ENCODE measurements at places on chromosomes 3 and 15. TPM values are rescaled to one million over a fixed set of nuclear protein-coding genes. Genes with fewer than 3 reads are reported as not detected.
A peak's percentile ranks its signal among the peaks of the same experiment; 100 is the strongest.

The SSUH2 gene
- 3.9 TPM for polyA plus RNA-seq

The SH2D7 gene
- 0.63 TPM for polyA plus RNA-seq

The NLGN1 gene
- polyA plus RNA-seq: 3.8 TPM

The FETUB gene
- not detected for polyA plus RNA-seq

The GRAMD1C gene
- polyA plus RNA-seq: 34.7 TPM

The SOX14 gene
- polyA plus RNA-seq: not detected

The STAB1 gene
- polyA plus RNA-seq: 31.3 TPM

The RETNLB gene
- polyA plus RNA-seq: not detected

The PARP15 gene
- 0.21 TPM for polyA plus RNA-seq

The ZPLD1 gene
- 0.45 TPM for polyA plus RNA-seq

The ATP13A5 gene
- 0.20 TPM for polyA plus RNA-seq

GRCh38 chr15:74977599-74977998, 17.8 kb upstream of the SCAMP5 start:
- no peak for DNase-seq

- peak; percentile 29 for DNase-seq
These were observed 25.6 kb upstream of the ARL8B start for GRCh38 chr3:5096336-5097008.

- no peak for DNase-seq
These were observed 5.4 kb downstream of the NFKBIZ start for GRCh38 chr3:101854608-101855304.

- DNase-seq: no peak
These were observed 27.2 kb downstream of the PLSCR4 start for GRCh38 chr3:146223401-146224373.

GRCh38 chr3:189586941-189587663, 44.1 kb upstream of the TP63 start:
- DNase-seq: no peak

DNA sequence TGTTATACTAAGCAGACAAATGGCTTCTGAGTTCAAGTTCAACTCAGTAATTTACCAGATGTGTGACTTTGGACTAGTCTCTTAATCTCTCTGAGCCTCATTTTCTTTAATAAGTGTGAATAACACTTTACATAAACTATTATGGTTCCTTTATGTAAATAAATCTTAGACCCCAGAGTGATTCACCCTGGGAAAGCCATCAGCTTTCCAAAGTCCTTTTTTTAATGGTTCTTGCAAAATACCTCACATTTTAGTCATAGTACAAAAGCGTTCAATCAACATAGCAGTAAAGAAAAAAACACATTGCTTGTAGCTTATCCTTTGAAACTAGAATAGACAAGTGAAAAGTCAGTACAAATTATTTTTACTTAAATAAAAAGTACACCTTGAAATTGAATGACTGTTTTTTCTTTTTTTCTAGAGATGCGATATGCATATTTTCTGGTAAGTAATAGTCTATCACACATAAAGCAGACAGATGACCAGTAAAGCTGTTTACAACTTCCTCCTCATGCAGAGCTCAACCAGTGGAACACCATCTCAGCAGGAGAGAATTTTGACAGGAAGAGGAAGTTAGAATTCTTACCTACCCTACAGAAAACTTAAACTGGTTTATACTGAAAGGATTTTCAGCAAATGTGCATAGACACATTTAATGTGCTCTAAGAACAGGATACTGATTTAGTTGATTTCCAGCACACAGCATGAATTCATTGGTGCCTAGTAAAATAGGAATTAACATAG, 123.0 kb upstream of the AGBL1 start:
- DNase-seq: no peak

GRCh38 chr3:105521770-105522169, 155.1 kb downstream of the ALCAM start:
- no peak for DNase-seq

GRCh38 chr3:55723653-55724406, 236.7 kb upstream of the WNT5A start:
- no peak for DNase-seq

DNA sequence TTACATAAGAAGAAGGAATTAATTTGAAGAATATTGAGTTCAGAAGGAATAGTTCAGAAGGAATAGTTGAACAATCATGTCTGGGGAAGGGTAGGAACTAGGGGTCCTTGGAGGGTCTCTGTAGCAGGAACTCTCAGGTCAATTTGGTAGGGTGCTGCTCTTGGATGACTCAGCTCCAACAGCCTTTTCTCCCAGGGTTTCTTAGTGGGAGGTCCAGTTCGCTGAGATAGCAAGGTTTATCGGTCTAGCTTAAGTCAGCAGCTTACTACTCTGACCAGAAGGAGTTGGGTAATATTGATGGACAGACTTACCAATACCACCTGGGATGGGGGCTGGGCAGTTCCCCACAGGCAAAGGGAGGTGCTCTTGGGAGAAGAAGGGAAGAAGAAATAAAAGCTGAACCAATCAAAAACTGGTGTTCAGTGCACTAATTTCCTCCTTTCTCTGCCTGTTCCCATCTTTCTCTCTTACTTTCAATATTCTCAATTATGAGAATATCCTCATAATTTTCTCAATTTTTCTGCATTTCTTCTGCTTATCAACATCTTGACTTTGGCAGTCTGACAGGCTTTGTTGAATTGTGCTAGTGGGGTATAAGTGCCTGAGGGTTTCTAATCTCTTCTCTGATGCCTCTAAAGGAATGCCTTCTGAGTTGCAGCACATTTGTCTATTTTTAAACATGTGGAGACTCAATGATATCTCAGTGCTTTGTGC, 14.4 kb upstream of the MITF start:
- no peak for DNase-seq

DNA sequence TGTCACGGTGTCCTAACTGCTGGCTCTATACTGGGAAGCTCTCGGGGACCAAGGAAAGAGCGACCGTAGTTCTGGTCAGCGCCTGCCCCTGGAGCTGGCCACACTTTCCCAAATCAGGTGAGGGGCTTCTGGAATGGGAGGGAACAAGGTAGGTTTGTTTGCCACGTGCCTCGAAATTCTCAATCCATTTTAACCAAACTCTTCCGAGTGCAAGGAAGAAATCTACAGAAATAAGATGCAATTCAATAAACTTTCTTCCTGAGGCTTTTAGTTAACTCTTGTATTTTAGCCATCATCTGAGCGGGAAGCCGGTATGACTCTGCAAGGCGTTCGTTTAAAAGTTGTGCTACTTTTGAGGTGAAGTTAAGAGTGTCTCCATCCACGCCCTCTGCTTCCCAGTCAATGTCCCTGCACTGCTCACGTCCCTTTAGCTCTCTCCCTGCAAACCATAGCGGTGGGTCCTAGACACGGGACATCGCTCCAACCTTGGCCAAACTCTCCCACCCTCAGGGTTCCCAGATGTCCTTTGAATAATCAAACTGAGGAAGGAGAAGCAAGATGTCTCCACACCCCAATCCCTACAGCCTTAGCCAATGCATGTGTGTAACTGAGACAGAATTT, 597 bp downstream of the AGTR1 start:
- no peak for DNase-seq

DNA sequence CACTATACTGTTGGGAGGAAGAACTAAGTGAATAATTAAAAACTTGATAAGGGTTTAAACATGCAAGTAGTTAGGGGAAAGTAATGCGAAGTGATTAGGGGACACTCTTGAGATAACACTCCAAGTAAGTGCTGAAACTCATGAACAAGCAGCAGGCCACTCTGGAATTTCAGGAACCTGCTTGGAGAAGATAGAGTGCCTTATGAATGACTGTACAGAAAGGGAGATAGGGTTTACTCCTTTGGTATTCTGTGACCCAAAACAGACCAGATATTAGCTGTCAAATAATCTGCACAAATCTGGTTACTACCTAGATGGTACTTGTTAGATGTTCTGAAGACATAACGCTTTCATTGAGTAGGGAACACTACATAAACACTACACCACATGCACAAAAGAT, 85.6 kb downstream of the FRMD4B start:
- DNase-seq: no peak

DNA sequence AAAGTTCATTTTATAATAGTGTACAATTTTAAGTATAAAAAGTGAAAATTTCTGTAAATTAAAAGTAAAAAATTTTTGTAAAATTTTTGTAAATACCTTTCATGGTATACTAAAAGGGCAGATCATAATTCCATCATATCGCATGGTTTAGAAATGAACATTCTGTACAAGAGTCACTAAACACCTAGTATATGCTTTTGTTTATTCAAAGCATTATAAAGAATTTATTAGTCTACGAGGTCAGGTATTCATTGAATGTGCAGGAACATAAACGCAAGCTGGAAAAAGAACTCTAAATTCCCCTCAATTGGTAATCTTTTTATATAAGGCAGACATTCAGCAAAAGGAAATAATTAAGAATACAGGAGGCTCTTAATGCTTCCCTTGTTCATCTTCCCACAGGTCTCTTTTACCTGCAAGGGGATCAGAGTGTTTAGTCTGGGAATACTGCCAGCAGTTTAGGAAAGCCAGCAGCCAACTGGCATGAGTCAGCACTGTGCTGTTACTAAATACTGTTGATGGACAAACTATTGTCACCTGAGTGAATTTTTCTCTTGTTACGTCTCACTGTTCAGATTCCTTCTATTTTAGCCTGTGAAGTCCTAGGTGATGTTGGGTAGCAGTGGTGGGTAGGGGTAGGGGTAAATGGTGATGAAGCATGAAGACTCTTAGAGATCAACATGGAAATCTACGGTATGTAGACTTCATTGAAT, 70.1 kb downstream of the UQCC5 start:
- DNase-seq: no peak

GRCh38 chr15:73922186-73923151, 3.8 kb upstream of the LOXL1 start:
- no peak for DNase-seq

GRCh38 chr15:93035953-93036810, 52.8 kb downstream of the RGMA start:
- peak; percentile 30 for DNase-seq

- no peak for DNase-seq
These were observed 26.3 kb downstream of the GABRR3 start for GRCh38 chr3:98008855-98009254.

- no peak for DNase-seq
These were observed 79.0 kb upstream of the RARB start for GRCh38 chr3:25349095-25349494.

- DNase-seq: no peak
These were observed 502.4 kb downstream of the LPP start for GRCh38 chr3:188656196-188656982.

- DNase-seq: no peak
These were observed 28.1 kb downstream of the NR1I2 start for GRCh38 chr3:119810018-119810435.

- no peak for DNase-seq
These were observed 33.1 kb upstream of the UBE2Q2 start for GRCh38 chr15:75809986-75810750.

GRCh38 chr3:6062261-6063187, 798.4 kb upstream of the GRM7 start:
- DNase-seq: no peak

DNA sequence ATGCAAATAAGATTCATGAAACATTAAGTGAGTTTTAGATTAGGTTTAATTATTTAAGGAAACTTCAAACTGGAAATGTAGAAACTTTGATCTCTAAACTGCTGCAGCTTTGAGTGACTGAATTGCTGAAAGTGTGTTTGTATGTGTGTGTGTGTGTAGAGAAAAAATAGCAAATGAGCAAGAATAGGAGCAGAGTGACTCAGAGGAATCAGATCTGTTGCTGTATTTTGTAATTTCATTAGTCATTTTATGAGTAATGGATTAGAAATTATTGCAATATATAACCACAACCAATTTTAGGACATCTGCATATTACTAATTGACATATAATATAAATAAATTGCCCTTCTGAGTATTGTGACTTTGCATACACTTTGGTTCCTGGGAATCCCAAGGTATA, 52.8 kb upstream of the SLC9A9 start:
- DNase-seq: no peak

DNA sequence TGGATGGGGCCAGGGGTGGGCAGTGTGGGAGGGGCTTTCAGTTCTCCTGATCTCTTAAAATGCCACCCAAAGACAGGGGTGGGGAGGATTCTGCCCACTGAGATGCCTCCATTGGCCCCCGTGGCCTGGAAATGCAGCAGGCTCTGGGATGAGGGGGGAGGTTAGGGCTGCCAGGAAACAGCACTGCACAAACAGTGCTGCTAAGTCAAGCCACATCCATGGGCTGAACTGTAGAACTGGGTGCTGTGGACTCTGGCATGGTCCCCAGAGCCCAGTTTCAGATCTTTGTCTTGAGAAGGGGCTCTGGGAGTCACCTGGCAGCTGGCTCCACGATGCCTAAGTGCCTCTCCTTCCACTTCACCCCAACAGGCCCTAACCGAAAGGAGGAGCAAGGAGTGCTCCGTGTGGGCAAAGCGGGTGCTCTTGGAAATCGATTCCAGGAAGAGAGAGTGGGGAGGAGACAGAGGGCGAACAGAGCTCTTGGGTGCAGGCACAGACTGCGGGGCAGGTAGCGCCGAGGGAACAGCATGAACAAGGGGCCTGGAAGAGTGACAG, 7.8 kb downstream of the PLA2G4E start:
- no peak for DNase-seq

- DNase-seq: no peak
These were observed 4.5 kb upstream of the MRPS22 start for GRCh38 chr3:139339219-139339906.

All from right renal pelvis (tissue), 4 donors.